ENCODE measurements at places on chromosomes 3 and 15. TPM values are rescaled to one million over a fixed set of nuclear protein-coding genes. Genes with fewer than 3 reads are reported as not detected.

- no peak overlapping the region for H3K4me3 ChIP-seq
- no peaks in the 10 kb centered on the region for H3K27me3 ChIP-seq
- peak overlapping the region; percentile 13 for H3K27ac ChIP-seq
- DNase-seq = no peak
- peaks cover 68% of the 10 kb centered on the region for H3K36me3 ChIP-seq
- H3K4me1 ChIP-seq = peaks cover 21% of the 10 kb centered on the region
Measured at GRCh38 chr15:43144512-43144911, 11.1 kb downstream of the TMEM62 start.

DNA sequence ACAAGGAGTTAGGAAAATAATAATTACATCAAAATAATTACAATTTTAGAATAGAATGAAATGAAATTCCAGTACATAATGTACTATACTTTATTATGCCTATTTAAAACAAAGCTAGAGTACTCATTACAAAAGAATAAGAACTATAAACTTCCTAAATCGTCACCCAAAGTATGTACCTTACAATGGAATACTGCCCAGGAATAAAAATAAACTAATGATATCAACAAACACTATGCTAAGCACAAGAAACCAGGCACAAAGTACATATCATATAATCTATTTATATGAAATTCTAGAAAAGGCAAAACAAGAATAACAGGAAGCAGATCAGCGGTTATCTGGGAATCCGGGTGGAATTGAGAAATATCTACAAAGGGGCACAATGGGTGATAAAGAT is 84.7 kb downstream of the MYO9A start:
- DNase-seq = no peak
- no peak overlapping the region for H3K4me3 ChIP-seq
- H3K36me3 ChIP-seq = peaks cover 6% of the 10 kb centered on the region
- H3K27ac ChIP-seq = no peak overlapping the region

- H3K27ac ChIP-seq = no peak overlapping the region
- H3K4me3 ChIP-seq = no peak overlapping the region
- no peaks in the 10 kb centered on the region for H3K36me3 ChIP-seq
- no peaks in the 10 kb centered on the region for H3K27me3 ChIP-seq
- peak; percentile 16 for DNase-seq
Measured at GRCh38 chr3:79086514-79086913, 681.3 kb downstream of the ROBO1 start.

GRCh38 chr15:57921371-57921770 is 144.1 kb downstream of the ALDH1A2 start:
- H3K27me3 ChIP-seq = peaks cover 7% of the 10 kb centered on the region
- no peak overlapping the region for H3K4me3 ChIP-seq
- H3K4me1 ChIP-seq = no peaks in the 10 kb centered on the region
- no peaks in the 10 kb centered on the region for H3K36me3 ChIP-seq
- DNase-seq = no peak
- no peak overlapping the region for H3K27ac ChIP-seq

DNA sequence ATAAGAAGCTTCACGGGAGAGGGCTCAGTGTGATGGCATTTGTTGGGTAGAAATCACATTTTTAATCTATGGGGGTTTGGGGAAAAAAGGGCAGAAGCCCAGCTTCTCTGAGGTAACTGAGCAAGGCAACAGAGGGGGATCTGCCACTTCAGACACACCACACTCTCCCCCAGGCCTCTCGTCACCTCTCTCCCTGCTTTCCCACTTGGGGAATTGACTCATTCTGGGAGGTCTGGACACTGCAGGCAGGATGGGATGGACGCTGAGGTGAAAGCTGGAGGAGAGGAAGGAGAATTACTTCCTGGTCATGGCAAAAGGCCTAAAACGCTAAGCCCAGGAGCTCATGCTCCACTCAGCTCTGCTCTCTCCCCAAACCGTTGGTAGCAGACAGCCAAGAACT is 33.2 kb downstream of the MYO5C start:
- no peaks in the 10 kb centered on the region for H3K27me3 ChIP-seq
- no peak for DNase-seq

- peaks cover 33% of the 10 kb centered on the region for H3K36me3 ChIP-seq
- H3K4me1 ChIP-seq = peaks cover 54% of the 10 kb centered on the region
- no peak for DNase-seq
- peak overlapping the region; percentile 34 for H3K27ac ChIP-seq
Measured at GRCh38 chr15:70509282-70509662, 254.1 kb downstream of the UACA start.

GRCh38 chr3:79926522-79926921 is 158.7 kb upstream of the ROBO1 start:
- DNase-seq = no peak
- H3K27me3 ChIP-seq = no peaks in the 10 kb centered on the region
- no peak overlapping the region for H3K27ac ChIP-seq
- no peaks in the 10 kb centered on the region for H3K36me3 ChIP-seq
- no peaks in the 10 kb centered on the region for H3K4me1 ChIP-seq
- no peak overlapping the region for H3K4me3 ChIP-seq

DNA sequence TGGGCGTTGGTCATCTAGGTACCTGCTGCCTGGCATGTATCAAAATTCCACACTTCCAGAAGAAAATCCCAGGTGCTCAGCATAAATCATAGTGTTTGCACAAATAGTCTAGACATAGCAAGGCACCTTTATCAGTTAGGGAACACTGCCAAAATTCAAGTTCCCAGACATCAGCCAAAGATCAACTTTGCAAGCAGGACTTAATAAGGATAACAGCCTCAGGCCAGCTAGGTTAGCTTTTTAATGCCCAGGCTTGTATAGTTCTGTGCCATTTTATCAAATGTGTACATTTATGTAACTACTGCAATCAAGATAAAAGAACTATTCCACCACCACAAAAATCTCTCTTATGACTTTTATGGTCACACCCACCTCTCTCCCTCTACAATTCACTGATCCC is 30.7 kb downstream of the DZIP3 start:
- no peaks in the 10 kb centered on the region for H3K27me3 ChIP-seq
- no peak overlapping the region for H3K4me3 ChIP-seq
- H3K4me1 ChIP-seq = no peaks in the 10 kb centered on the region
- H3K36me3 ChIP-seq = peaks cover 10% of the 10 kb centered on the region
- no peak for DNase-seq
- H3K27ac ChIP-seq = no peak overlapping the region

- H3K4me1 ChIP-seq = peaks cover 6% of the 10 kb centered on the region
- no peak for DNase-seq
- H3K27ac ChIP-seq = no peak overlapping the region
- H3K4me3 ChIP-seq = no peak overlapping the region
- no peaks in the 10 kb centered on the region for H3K27me3 ChIP-seq
Measured at GRCh38 chr3:61518590-61518989, 42.8 kb upstream of the PTPRG start.

GRCh38 chr3:37571269-37571668 is 290.4 kb upstream of the CTDSPL start:
- H3K27me3 ChIP-seq = no peaks in the 10 kb centered on the region
- H3K27ac ChIP-seq = no peak overlapping the region
- no peaks in the 10 kb centered on the region for H3K36me3 ChIP-seq
- H3K4me3 ChIP-seq = no peak overlapping the region
- DNase-seq = no peak

DNA sequence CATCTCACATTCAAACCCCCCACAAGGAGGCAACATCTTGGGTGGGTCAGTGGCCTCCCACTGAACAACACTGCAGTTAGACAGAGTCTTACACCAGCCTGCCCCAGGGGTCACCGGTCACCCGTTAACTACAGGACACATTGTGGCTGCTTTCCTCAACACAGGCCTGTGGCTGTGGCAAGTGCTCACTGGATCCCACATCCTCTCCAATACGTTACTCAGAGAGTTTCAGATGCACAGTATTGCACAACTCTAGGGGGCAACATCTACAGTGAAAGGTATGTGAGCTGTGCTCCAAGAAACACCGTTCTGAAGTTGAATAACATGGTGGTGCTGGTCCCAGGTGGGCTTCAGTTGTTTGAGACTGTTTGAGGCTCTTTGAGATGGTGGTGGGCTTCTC is 41.0 kb downstream of the CTDSPL start:
- peak; percentile 36 for DNase-seq
- H3K27me3 ChIP-seq = peaks cover 2% of the 10 kb centered on the region
- peak overlapping the region; percentile 17 for H3K27ac ChIP-seq
- no peak overlapping the region for H3K4me3 ChIP-seq
- no peaks in the 10 kb centered on the region for H3K36me3 ChIP-seq

- peaks cover 25% of the 10 kb centered on the region for H3K4me1 ChIP-seq
- H3K27me3 ChIP-seq = no peaks in the 10 kb centered on the region
- H3K4me3 ChIP-seq = no peak overlapping the region
- no peak for DNase-seq
- no peaks in the 10 kb centered on the region for H3K36me3 ChIP-seq
Measured at GRCh38 chr15:67746022-67746421, 79.3 kb upstream of the SKOR1 start.

GRCh38 chr3:79906106-79906505 is 138.3 kb upstream of the ROBO1 start:
- DNase-seq = no peak
- no peak overlapping the region for H3K4me3 ChIP-seq
- no peaks in the 10 kb centered on the region for H3K4me1 ChIP-seq
- no peaks in the 10 kb centered on the region for H3K27me3 ChIP-seq
- H3K36me3 ChIP-seq = no peaks in the 10 kb centered on the region

DNA sequence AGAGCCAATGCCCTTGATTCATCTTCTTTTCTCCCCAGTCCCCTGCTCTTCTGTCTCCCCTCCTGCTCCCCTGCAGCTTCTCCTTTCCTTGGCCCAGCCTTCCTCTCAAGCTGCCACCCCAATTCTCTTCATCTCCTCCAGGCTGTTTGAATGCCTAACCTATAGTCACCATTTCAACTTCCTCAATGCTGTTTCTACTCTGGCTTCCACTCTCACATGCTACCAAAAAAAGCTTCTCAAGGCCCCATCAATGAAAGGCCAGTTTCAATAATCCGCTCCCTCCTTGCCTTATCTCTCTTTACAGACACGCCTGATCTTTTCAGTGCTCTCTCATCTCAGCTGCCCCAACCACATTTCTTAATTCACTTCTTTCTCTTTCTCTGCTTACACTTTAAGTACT is 212.2 kb upstream of the GPR149 start:
- no peaks in the 10 kb centered on the region for H3K27me3 ChIP-seq
- H3K36me3 ChIP-seq = no peaks in the 10 kb centered on the region
- H3K4me3 ChIP-seq = no peak overlapping the region
- no peaks in the 10 kb centered on the region for H3K4me1 ChIP-seq
- H3K27ac ChIP-seq = no peak overlapping the region
- DNase-seq = no peak

GRCh38 chr15:99580076-99580475 is 14.3 kb downstream of the MEF2A start:
- no peak overlapping the region for H3K27ac ChIP-seq
- H3K4me1 ChIP-seq = peaks cover 9% of the 10 kb centered on the region
- no peaks in the 10 kb centered on the region for H3K27me3 ChIP-seq
- no peak overlapping the region for H3K4me3 ChIP-seq
- DNase-seq = no peak

DNA sequence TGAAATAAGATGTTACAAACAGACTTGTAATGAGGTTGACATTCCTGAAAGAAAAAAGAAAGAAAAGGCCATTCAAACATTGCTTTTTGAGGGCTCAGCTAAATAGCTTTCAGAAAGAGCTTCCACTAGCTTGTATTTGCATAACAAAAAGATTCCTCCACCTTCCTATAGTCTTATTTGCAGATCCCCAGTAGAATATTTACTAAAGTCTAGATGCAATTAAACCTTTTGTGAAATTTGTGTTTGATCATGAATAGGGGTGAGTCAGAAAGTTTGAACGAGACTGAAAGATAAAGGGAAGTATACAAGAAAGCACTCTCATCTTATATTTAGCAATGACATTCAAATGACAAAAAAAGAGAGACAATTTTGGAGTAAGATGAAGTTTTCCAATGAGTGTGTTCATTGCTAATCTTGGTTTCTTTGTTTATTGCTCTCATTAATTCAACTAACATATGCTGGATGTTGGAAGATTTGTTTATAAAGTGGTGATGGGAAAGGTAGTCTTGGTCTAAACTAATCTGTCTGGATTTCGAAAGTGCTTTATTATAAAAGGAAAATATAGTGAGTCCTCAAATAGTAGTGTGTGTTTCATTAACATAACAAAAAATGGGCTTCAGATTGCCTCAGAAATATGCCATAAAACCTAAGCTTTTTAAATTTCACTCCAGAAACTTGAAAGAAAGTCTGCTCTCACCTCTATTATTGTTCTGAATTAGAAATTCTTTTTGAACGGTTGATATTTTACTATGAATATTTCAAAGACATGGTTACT is 9.1 kb upstream of the CADPS start:
- H3K27me3 ChIP-seq = no peaks in the 10 kb centered on the region
- no peaks in the 10 kb centered on the region for H3K4me1 ChIP-seq
- no peaks in the 10 kb centered on the region for H3K36me3 ChIP-seq

DNA sequence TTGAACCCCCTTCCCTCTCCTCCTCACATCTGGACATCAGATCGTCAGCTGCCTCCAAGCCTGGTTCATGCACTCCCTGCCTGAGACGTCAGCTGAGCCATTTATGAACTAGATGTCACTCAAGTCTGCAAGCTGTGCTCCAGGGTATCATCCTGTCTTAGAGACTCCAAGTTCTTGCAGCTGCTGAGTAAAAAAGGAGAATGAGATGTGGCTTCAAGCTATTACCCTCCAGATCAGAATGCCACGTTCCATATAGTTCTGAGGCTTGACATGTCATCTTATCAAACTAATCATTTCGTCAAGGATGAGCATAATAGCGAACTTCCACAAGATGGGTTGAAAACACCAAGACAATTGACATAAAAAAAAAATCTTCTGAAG is 766.3 kb downstream of the TBL1XR1 start:
- no peak for DNase-seq
- no peak overlapping the region for H3K4me3 ChIP-seq
- no peaks in the 10 kb centered on the region for H3K4me1 ChIP-seq
- no peaks in the 10 kb centered on the region for H3K36me3 ChIP-seq
- H3K27ac ChIP-seq = no peak overlapping the region
- no peaks in the 10 kb centered on the region for H3K27me3 ChIP-seq

GRCh38 chr15:71202712-71203111 is 87.4 kb downstream of the THSD4 start:
- no peaks in the 10 kb centered on the region for H3K36me3 ChIP-seq
- DNase-seq = no peak
- H3K27me3 ChIP-seq = no peaks in the 10 kb centered on the region
- no peak overlapping the region for H3K4me3 ChIP-seq
- no peak overlapping the region for H3K27ac ChIP-seq

- H3K4me1 ChIP-seq = peaks cover 6% of the 10 kb centered on the region
- H3K36me3 ChIP-seq = peaks cover 14% of the 10 kb centered on the region
- H3K27ac ChIP-seq = no peak overlapping the region
- no peak overlapping the region for H3K4me3 ChIP-seq
- DNase-seq = no peak
Measured at GRCh38 chr3:15656342-15656741, 54.8 kb downstream of the BTD start.

The ZDHHC19 gene
- total RNA-seq = not detected

The CCDC66 gene
- 29.6 TPM for total RNA-seq

The SERINC4 gene
- 0.15 TPM for total RNA-seq

The PTPRG gene
- 0.13 TPM for total RNA-seq

The FRMD4B gene
- total RNA-seq = 69.5 TPM

The PLA1A gene
- total RNA-seq = not detected
